Neural progenitor cell (in vitro differentiated cells): ENCODE measurements at places on chromosomes 4 and X.

DNA sequence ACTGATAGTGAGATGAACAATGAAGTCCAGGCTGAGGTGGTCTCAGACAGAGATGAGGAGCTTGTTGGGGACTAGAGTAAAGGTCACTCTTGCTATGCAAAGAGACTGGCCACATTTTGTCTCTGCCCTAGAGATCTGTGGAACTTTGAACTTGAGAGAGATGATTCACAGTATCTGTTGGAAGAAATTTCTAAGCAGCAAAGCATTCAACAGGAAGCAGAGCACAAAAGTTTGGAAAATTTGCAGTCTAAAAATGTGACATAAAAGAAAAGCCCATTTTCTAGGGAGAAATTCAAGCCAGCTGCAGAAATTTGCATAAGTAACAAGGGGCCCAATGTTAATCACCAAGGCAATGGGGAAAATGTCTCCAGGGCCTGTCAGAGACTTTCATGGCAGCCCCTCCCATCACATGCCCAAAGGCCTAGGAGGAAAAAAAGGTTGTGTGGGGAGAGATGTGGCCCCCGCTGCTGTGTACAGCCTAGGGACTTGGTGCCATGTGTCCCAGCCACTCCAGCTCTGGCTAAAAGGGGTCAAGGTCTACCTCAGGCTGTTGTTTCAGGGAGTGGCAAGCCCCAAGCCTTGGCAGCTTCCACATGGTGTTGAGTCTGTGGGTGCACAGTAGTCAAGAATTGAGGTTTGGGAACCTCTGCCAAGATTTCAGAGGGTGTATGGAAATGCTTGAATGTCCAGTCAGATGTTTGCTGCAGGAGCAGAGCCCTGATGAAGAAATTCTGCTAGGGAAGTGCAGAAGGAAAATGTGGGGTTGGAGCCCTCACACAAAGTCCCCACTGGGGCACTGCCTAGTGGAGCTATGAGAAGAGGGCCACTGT, 262.8 kb downstream of the DKK2 start:
- no peak for DNase-seq

DNA sequence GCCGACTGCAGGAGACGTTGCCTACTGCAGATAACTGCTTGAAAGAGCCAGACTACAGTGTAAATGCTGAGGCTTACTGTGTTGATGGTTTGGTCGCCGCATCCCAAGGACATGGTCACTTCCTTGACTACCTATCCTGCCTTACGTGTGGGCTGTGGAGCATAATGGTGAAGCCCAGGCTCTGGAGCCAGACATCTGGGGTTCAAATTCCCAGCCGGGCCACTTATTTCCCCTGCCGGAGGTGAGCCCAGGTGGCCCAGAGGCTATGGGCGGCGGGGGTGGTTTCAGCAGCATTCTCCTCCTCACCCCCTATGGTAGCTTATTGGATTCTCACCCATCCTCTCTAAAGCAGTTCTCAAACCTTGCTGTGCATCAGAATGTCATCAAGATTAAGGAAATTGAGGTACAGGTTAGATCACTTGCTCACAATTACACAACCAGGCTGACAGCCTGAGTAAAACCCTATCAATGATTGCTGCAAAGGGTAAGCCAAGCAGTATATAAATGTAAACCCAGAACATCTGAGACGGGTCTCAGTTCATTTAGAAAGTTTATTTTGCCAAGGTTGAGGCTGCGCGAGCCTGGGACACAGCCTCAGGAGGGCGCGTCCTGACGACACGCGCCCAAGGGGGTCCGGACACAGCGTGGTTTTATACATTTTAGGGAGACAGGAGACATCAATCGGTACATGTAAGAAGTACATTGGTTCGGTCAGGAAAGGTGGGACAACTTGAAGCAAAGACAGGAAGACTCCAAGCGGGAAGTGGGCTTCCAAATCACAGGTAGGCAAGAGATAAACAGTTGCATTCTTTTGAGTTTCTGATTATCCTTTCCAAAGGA, 48.5 kb downstream of the EVC start:
- DNase-seq = no peak

- no peak for DNase-seq
These were observed 31.7 kb upstream of the CRMP1 start for GRCh38 chr4:5924461-5925125.

DNA sequence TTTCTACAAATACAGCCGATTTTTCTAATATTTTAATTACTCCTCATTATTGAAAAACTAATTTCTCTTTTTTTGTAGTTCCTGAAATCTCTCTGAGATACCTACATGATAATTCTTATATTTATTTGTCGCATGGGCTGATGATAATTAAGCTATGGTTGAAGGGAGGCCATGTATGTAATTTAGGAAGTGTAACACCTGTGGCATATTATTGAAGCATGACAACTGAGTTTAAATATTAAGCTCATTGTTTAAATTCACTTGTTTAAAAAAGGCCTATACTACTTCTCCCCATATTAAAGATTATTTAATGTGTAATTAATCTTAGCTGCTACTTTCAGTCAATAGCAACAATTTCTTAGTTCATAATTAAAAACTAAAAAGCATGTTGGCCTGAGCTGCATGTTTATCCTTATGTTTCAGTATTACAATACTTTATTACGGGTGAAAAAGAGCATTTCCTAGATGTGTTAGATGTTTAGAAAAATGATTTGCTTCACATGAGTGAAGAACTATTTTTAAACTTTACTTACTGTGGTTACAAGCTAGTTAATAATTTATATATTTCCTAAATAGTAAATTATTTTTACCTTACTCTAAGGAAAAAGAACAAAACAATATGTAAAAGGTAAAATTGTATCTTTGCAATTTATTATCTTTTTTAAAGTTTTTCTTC, 122.4 kb downstream of the RAP1GDS1 start:
- no peak for DNase-seq

DNA sequence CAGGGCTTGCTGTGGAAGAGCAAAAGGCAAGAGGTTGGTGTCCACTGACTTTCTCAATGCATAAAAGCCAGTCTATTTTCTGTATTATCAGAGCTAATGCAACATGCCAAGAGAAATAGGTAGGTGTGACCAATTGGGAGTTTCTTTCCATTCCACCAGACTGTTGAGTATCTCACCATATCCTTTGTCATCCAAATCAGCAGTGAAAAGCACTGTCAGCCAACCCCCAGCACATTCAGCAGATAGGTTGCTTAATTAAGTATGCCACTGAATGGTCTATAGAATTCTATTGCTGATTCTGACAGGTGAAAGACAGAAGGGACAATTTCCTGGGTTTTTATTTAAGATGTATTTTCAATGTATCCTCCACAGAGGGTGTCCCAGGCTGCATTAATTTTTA, 139.8 kb downstream of the HS6ST2 start:
- DNase-seq = no peak

DNA sequence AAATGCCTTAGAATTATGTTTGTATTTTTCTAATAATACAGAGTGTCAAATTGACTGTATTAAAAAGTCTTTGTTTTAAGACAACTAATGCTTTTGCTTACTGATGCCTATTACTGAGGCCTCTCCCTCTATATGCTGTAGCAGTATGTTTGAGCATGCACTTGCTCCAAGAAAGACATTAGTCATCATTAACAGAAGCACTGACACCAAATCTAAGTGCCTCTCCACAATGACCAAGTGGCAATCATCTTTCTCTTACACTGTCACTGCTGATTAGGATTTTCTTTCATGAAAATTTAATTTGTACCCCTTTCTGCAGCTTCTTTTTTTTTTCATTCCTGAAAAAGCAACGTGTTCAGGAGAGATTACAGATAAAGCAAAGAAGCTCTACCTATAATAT, 11.1 kb upstream of the MAB21L2 start:
- DNase-seq = no peak

- no peak for DNase-seq
These were observed 697.3 kb downstream of the CCSER1 start for GRCh38 chr4:90824266-90825150.

GRCh38 chrX:75156531-75156945, 455 bp upstream of the ABCB7 start:
- DNase-seq = no peak

GRCh38 chr4:138555584-138555983, 313.4 kb upstream of the SLC7A11 start:
- DNase-seq = peak; percentile 72

GRCh38 chrX:154334496-154334895, 38.9 kb downstream of the TKTL1 start:
- DNase-seq = no peak

DNA sequence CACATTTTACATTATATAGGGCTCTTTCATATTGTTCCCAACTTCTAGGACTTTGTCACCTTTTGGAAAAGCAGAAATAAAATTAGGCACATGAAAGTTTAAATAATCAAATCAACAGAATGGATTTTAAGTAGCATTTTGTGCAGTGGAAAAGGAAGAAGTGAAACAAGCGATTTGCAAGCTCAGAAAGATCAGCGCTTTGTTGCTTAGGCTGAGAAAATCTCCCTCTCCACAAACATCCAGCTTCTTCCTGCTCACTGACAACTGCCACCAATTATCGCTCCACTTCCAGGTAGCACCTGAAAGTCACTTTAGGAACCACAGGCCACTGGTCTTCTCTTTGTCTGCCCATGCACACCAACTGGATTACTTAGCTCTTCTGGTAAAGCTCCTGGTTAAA, 2.0 kb upstream of the PDK3 start:
- DNase-seq = no peak

DNA sequence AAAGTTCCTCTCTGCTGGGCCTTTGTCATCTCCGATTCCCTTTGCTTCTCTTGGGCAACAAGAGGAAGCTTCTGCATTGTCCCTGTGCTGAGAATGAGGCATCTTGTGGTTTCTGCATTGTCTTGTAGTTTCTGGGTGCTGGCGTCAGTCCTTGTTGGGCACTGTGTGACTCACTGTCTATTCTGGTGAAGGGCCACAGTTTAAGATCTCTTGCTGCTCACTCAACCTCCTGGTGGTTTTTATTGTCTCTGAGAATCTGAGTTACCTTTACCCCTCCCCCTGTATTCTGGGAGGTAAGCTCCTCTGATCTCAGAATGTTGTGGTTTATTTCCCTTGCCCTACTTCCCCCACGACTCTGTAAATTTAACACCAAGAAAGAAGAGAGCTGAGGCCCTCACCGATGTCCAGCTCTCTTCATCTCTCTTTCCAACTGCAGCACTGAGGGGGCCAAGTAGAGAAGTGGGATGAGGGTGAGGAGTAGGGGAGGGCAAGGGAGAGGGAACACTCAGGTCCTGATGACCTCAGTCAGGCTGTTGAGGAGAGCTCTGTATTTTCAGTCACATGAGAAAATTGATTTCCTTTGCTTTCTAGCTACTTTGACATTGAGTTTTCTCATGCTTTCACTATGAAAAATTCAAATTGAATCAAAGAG, 441.6 kb upstream of the PITX2 start:
- no peak for DNase-seq

DNA sequence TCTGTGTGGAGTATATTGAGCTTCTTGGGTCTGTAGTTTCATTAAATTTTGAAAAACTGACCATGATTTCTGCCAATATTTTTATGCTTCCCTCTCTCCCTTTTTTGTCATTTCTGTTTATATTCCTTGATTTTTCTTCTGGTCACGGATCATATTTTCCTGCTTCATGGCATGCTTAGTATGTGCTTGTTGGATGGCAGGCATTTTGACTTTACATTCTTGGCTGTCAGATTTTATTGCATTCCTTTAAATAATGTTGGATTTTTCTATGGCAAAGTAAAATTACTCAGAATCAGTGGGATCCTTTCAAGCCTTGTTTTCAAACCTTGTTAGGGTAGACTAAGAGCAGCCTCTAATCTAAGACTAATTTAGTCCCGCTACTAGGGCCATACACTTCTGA, 531.8 kb downstream of the IL15 start:
- no peak for DNase-seq

- no peak for DNase-seq
These were observed 157.0 kb downstream of the PCDH18 start for GRCh38 chr4:137375111-137375850.

GRCh38 chr4:13706120-13706519, 78.6 kb upstream of the BOD1L1 start:
- no peak for DNase-seq

- DNase-seq = no peak
These were observed 12.5 kb downstream of the MORC4 start for GRCh38 chrX:106987488-106987887.

- no peak for DNase-seq
These were observed 214.1 kb upstream of the ANXA3 start for GRCh38 chr4:78337244-78338020.

DNA sequence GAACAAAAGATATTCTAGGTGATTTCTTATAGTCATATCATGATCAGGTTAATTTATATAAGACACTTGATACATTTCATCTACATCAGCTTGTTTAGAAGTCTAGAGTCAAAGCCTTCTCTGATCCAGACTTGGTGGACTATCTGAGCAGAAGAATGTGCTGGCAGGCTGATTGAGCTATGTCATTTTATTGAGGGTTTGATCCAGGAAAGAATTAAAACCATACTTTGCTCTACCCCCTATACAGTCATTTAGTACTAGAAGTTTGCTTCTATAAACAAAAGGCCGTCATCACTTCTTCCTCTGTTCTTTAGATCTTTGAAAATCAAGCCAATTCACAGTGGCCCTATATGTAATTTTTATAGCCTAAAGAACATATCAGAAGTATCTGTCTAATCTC, 173.1 kb upstream of the PITX2 start:
- no peak for DNase-seq

GRCh38 chrX:68915778-68916177, 87.0 kb downstream of the EFNB1 start:
- no peak for DNase-seq

- DNase-seq = no peak
These were observed 443.7 kb downstream of the FAT4 start for GRCh38 chr4:125758438-125758837.

GRCh38 chrX:119501511-119502148, 33.4 kb downstream of the SLC25A5 start:
- no peak for DNase-seq

GRCh38 chr4:185115827-185116232, 27.2 kb upstream of the SLC25A4 start:
- peak; percentile 56 for DNase-seq

- DNase-seq = peak; percentile 50
These were observed 192.2 kb downstream of the KCTD8 start for GRCh38 chr4:44256414-44256813.

DNA sequence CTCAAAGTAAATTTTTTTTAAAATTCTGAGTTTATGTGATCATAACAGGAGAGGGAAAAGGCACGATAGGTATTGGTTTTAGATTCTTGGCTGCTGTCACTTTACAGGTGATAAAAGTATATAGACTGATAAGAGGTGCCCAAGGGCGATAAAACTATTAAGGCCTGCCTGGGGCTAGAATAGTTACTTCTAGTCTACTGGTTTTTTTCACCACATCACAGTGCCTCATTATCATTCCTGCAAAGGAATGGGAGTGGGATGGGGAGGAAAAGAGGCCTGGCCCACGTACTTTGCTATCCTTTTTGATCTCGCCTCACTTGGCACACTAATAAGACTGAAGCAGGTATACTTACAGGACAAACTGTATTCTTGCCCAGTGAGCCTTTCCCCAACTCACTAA, 46.6 kb downstream of the CXorf58 start:
- DNase-seq = peak; percentile 32

GRCh38 chr4:134126000-134126560, 75.5 kb downstream of the PABPC4L start:
- no peak for DNase-seq

DNA sequence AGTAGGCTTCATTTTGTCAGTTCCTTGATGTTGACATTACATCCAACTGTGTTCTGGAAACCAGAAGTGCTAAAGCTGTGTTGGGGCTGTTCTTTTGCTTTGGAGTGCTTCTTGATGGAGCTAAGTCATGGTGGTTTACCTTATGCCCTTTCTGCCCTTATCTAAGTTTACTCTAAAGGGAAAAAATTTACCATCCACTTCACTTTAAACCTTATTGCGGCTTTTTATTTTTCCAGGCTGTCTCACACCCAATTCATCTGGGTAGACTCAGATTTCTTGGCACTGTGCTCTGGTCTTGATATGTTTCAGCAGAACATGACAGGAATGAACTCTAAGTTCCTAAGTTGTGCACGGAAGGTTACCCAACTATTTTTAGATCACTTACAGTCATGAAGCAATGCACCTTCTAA, 104.7 kb upstream of the TTC29 start:
- DNase-seq = no peak
